ENCODE measurements at places on chromosomes 12 and 14.

GRCh38 chr14:102737402-102738372 lies 39.6 kb upstream of the TRAF3 start:
- DNase-seq, result no peak

GRCh38 chr12:79255288-79255687 lies 390.7 kb downstream of the SYT1 start:
- DNase-seq, result peak; percentile 56

- DNase-seq, result peak; percentile 68
Observed at GRCh38 chr14:82075566-82075965, 541.9 kb upstream of the SEL1L start.

DNA sequence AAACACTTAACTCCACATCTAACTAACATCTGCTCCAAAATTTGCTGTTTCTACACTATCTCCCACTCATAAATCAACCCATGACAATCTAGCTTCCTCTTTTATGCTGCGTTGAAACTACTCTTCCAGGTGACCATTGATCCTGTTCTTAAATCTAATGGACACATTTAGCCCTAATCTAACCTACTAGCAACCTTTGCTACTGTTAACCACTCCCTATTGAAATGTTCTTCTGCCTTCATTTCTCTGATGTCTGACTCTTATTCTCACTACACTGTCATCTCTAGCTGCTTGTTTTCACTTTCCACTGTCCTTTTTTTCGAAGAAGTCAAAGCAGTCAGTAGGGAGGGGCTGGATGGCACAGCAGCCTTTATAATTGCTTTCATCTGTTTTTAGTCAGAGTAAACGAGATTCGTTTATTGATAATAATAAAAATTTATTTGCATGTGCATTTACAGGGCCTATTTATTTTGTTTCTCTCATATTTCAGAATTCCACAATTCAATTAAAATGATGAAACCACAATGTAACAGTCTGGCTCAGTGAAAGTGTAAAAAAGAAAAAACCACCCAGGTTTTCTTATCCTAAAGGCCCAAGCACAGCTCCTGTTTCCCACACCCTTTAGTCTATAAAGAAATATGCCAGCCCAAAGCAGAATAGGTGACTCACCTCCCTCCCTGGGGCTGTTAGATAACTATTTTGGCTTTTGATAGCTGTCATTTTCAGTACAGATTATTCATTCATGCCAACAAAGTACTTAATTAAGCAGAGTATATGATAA lies 44.9 kb downstream of the ATP2B1 start:
- DNase-seq, result peak; percentile 31

- DNase-seq, result no peak
Observed at GRCh38 chr12:46200551-46200950, 68.3 kb downstream of the SLC38A1 start.

GRCh38 chr12:7501031-7501588 lies 2.5 kb downstream of the CD163 start:
- DNase-seq, result peak; percentile 42

DNA sequence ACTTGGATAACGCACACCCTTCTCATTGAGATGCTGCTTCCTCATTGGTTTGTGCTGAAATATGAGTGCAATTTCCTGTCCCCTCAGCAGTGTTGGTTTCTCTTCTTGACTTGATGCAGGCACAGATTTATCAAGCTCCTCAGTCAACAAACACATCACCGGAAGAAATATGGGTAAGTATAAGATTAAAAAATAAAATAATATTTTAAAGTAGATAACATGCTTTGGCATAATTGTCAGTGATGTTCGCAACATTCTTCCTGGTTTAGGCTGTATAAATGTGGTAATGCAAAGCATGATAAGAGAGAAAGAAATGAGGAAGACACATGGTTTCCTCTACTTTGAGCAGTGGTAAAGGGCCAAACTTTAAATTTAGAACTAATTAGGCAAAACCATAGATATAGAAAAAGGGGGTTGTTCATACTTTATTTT lies at the start of gene GPR65:
TSS of gene GPR65 (plus strand) at position 86 of the 432 bp plus-strand sequence. CDS start 5,713 bp downstream, outside the sequence.
- no peak for DNase-seq

GRCh38 chr12:94872007-94872653 lies 131.4 kb downstream of the NDUFA12 start:
- no peak for DNase-seq

DNA sequence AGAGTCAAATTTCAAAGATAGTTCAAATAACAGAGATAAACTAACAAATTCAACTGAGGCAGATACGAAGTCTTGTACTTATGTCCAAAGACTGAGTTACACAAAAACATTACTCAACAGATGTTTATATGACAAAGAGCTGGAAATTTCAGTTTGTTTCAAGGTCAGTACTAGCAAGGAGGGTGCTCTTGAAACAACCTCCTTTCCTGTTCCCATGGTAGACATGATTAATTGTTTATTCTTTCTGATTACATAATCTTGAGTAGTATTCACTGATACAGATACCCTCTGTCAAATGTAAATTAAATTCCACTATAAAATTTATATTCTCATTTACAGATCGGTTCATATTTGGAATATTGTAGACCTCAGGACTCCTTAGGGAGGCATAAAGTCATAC lies 23.4 kb downstream of the TSPAN8 start:
- peak; percentile 51 for DNase-seq

- peak; percentile 34 for DNase-seq
Observed at GRCh38 chr14:58272588-58273372, 25.6 kb upstream of the ARID4A start.

DNA sequence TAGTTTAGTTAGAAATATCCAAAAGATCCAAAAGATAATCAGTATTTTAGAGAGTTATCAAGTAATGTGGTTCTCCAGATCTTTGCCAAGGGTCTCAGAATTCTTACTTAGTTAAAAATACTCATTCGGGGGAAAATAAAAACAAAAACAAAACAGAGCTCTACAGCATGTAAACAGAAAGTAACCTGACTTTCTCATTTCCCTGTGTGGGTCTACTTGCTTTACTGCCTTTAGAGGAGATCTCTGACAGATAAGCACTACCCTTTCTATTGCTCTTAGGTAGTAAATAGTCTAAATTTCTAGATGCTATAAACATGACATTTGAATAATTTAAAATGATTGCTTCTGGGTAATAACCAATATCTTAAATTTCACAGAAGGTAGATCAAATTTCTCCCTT lies 371.8 kb downstream of the RPL10L start:
- DNase-seq, result no peak

GRCh38 chr14:45290547-45290946 lies 37.5 kb upstream of the MIS18BP1 start:
- no peak for DNase-seq

DNA sequence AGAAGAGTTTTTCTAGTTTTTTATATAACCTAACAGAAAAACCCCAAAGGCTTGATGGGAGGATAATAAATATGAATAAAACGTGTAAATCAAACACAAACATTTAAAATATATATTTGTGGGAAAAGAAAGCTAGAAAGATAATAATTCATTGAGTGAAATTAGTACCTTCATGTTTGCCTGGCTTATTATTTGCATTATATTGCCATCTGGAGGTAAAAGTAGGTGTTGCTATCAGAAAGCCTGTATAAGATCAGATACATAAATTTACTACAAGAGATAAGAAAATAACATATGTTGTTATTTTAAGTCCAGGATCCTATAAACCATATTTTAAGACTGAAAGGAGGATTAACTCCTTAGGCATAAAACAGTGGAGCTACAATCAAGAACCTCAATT lies 77.7 kb downstream of the NTS start:
- DNase-seq, result peak; percentile 24

GRCh38 chr12:53591301-53592206 lies 34.6 kb downstream of the ATF7 start:
- no peak for DNase-seq

DNA sequence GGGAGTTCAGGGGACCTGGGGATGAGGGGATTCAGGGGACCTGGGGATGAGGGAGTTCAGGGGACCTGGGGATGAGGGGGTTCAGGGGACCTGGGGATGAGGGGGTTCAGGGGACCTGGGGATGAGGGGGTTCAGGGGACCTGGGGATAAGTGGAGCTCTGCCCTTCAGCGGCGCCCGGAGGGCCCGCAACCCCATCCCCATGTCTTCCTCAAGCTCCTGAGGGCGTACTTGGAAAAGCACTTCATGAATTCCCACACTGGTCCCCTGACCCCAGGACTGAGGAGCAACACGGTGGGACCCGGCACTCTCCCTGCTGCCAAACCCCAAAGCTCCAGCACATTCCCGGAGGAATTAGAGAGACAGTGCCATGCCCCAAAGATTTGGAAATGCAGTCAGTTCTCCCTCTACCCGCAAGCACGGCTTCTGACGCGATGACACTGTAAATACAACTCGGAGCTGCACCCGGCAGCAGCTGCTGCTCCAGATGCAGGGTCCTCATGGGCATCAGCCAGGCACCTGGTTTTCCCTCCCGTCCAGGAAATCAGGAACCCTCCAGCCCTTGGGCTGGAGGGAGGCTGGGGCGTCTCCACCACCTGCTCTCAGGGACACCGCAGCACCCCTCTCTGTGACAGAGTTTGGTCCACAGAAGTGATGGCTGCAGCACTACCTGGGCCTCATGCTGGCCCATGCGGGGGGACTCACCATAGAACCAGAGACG lies 32.8 kb upstream of the C14orf180 start:
- no peak for DNase-seq

DNA sequence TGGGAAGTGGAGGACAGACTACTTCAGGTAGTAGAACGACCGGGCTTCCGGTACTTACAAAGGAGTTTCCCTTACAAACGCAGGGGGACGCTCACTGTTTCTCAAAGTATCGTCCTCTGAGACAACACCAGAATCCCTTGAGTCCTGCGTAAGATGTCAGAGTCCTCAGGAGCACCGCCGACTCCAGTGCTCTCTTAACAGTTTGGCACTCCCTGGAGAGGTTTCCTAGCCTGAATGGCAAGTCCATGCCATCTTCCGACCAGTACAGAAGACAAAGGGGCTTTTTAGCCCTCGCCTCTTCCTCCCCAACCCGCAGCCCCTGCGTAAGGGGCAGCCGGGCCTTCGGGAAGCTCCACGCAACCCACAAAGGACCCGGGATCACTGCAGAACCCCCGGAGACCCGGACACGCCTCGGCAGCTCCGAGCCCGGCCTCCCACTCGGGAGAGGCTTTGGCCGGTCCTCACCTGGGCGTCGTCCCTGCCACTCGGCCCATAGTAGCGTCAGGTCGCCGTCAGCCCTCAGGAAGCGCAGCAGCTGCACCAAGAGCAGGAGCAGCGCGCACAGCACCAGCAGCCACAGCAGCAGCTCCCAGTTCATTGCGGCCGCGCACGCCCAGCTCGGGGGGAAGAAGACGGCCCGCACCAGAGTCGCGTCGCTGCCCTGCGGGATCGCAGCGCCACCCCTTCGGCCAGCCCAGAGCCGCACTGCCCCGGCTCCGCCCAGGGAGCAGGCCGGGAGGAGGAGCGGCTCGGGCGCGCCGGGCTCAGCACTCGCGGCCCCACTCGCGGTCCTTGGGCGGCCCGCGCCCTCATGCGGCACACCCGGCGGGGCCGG lies at the start of gene DHRS7:
TSS of gene DHRS7 (minus strand) at position 687 of the 835 bp plus-strand sequence. CDS start at position 598, 89 bp downstream.
- peak; percentile 79 for DNase-seq

DNA sequence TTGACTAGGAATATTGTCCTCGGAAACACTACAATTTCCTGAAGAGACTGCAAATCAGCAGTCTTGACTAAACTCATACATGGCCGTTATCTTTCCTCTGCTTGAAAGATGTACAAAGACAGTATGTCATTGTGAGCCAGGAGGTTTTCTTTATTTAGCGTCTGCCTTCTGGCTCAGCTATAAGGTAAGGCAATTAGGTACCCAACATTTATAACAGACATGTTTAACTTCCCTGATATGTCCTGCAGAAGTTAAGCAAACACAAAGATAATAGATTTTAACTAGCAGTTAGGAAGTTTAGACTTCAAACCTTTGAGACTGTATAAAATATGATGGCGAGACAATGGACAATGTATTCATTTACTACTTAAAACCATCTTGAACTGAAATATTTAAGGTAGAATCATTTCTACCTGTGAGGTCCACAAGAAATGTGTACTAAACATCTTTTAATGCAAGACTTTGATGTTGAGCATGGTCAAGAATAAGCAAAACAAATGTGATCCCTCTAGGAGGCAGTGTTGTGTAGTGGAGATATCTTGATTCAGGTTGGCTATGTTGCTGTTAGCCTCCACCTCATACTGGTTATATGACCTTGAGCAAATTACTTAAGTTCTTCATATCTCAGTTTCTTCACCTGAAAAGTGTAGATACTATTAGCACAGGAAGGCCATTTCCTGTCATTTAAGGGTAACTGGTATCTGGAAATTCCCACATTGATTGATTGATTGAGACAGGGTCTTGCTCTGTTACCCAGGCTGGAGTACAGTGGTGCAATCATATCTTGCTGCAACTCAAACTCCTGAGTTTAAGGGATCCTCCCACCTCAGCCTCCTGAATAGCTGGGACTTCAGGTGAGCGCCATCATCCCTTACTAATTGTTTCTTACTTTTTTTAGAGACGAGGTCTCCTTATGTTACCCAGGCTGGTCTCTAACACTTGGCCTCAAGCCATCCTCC lies 96.3 kb upstream of the EEA1 start:
- DNase-seq, result peak; percentile 70

DNA sequence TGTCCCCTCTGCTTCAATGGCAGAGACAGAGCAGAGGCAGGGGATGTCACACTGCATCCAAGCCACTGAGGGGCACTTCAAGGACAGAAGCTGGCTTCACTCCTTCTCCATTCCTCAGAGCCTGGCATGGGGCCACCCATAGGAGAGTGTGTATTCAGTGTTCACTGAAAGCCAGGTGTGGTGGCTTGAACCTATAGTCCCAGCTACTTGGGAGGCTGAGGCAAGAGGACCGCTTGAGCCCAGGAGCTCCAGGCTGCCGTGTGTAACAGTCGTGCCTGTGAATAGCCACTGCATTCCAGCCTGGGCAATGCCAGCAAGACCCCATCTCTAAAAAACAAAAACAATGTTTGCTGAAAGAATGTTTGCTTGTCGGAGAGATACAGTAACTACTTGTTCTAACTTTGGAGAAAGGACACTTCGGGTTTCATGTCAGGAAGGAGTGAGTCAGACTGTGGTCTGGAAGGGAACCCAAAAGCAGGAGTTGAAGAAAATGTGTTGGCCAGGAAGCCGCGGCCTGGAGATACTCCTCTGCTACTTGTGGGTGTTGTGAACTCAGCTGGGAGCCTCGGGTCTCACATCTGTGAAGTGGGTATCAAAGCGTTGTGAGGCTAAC lies 43.4 kb downstream of the ELK3 start:
- DNase-seq, result peak; percentile 93

DNA sequence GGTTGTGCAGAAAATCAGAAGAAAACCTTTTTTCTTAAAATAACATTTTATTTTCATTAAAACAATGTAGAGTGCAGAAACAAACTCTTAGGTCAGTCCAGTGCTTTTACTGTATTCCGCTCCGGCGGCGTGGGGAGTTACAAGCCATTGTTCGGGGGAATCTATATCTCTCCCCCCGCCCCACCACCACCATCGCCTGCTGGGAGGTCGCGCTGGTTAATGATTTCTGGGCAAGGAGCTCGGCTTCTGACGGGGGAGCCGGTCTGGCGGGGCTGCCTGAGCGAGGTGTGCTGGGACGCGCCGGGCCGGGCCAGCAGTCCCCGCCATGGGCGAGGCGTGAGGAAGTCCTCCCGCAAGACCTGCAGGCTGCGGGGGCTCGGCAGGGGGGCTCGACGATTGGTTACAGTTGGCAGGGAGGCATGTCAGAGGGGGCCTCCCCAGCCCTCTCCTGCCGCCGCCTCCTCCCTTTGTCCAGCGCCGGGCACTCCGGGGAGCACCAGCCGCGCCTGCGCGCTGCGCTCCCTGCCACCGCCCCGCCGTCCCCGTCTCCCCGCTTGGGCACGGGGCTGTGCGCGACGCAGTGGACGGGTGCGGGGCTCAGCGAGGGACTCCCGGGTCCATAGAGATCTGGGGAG lies 1.0 kb upstream of the DUSP6 start:
- DNase-seq, result peak; percentile 71
